ENCODE measurements at places on chromosomes 6 and 20. TPM values are rescaled to one million over a fixed set of nuclear protein-coding genes. Genes with fewer than 3 reads are reported as not detected.

The PLA2G7 gene
- polyA plus RNA-seq = 7.7 TPM

The BANF2 gene
- not detected for polyA plus RNA-seq

The PRR3 gene
- polyA plus RNA-seq = 39.1 TPM

The MAP7 gene
- 13.4 TPM for polyA plus RNA-seq

The NHSL1 gene
- 21.3 TPM for polyA plus RNA-seq

The SLC22A7 gene
- polyA plus RNA-seq = 0.71 TPM

The SESN1 gene
- polyA plus RNA-seq = 28.4 TPM

The BEND3 gene
- polyA plus RNA-seq = 3.7 TPM

The HLA-DQB1 gene
- polyA plus RNA-seq = 0.92 TPM

The DTD1 gene
- 88.9 TPM for polyA plus RNA-seq

The SPATS1 gene
- polyA plus RNA-seq = 0.57 TPM

The ADGB gene
- polyA plus RNA-seq = 1.7 TPM

The NKX2-4 gene
- not detected for polyA plus RNA-seq

The ITPA gene
- polyA plus RNA-seq = 68.0 TPM

The LRRC73 gene
- polyA plus RNA-seq = 10.5 TPM

The PSMG4 gene
- polyA plus RNA-seq = 40.6 TPM

The NMBR gene
- 4.1 TPM for polyA plus RNA-seq

The C6orf141 gene
- 5.2 TPM for polyA plus RNA-seq

The ARHGAP40 gene
- polyA plus RNA-seq = 0.25 TPM

The CLDN20 gene
- 0.71 TPM for polyA plus RNA-seq

The ABHD16B gene
- not detected for polyA plus RNA-seq

The ADGRG6 gene
- 6.4 TPM for polyA plus RNA-seq

The SEMG1 gene
- not detected for polyA plus RNA-seq

Measured in spinal cord (tissue), 10 donors.